ENCODE measurements at places on chromosomes 2 and 18.

- no peak for DNase-seq
Measured at GRCh38 chr2:54382601-54383000, 73.5 kb upstream of the SPTBN1 start.

GRCh38 chr2:1886405-1886992 is 142.2 kb upstream of the PXDN start:
- DNase-seq, result peak; percentile 23

- no peak for DNase-seq
Measured at GRCh38 chr2:105869341-105869740, 124.6 kb downstream of the NCK2 start.

DNA sequence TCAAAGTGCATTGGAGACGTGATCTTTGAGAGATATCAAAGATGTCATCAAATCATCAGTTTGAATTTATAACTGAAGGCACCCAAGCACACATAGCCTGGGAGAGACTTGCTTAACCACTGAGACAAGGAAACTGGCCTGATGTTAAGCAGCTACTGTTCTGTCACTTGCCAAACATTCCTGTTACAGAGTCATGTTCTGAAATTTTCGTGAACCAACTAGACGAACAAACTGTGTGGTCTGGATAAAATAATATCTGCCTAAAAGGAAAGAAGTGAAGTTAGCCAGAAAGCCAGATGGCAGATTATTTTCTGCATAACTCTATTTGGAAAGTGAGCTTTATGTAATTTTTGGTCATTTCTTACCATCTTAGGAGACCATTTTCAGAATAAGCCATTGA is 51.4 kb downstream of the SPATS2L start:
- DNase-seq, result no peak

- no peak for DNase-seq
Measured at GRCh38 chr2:134411279-134411827, 157.5 kb downstream of the MGAT5 start.

GRCh38 chr2:223936862-223937326 is 8.2 kb downstream of the WDFY1 start:
- DNase-seq, result no peak

DNA sequence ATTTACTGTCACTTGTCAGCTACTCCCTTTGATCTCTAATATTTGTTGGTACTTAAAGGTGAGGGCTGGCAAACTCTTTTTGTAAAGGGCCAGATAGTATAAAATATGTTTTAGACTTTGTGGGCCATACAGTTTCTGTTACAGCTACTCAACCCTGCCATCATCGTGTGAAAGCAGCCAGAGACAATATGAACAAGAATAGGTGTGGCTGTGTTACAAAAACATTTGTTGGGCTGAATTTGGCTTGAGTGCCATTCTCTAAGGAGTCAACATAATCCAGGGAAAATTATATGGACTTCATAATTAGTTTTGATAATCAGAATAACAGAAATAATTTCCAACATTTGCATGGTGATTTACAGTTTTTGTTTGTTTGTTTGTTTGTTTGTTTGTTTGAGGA is 190.6 kb downstream of the LTBP1 start:
- DNase-seq, result no peak

- DNase-seq, result no peak
Measured at GRCh38 chr2:130966775-130967490, 126.3 kb downstream of the FAM168B start.

- DNase-seq, result no peak
Measured at GRCh38 chr2:206273905-206274304, 558 bp upstream of the ZDBF2 start.

GRCh38 chr18:47935321-47936055 is 5.0 kb upstream of the SMAD2 start:
- no peak for DNase-seq

All from natural killer cell (primary cell).